Ovary (tissue), 10 donors: ENCODE measurements at places on chromosomes 2 and 18. TPM values are rescaled to one million over a fixed set of nuclear protein-coding genes. Genes with fewer than 3 reads are reported as not detected.
A peak's percentile ranks its signal among the peaks of the same experiment; 100 is the strongest.

DNA sequence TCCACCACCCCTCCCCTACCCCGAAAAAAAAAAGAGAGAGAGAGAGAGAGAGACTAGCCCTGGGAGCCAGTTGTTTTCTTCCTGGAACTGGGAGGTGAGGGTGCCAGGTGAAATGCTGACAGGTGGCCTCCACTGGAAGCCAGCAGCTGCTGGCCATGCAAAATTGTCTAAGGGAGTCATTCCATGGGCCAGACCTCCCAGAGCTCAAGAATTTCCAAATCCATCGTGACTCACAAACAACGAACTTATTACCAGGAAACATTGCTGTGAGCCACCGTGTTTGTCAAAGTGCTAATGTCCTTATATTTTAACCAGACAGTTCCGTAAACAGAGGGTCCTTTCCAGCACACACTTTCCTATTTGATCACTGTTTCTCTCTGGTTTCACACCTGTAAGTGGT, 68.5 kb upstream of the PID1 start:
- H3K27ac ChIP-seq, result no peak overlapping the region
- H3K36me3 ChIP-seq, result no peaks in the 10 kb centered on the region
- H3K4me1 ChIP-seq, result no peaks in the 10 kb centered on the region
- H3K27me3 ChIP-seq, result no peaks in the 10 kb centered on the region

DNA sequence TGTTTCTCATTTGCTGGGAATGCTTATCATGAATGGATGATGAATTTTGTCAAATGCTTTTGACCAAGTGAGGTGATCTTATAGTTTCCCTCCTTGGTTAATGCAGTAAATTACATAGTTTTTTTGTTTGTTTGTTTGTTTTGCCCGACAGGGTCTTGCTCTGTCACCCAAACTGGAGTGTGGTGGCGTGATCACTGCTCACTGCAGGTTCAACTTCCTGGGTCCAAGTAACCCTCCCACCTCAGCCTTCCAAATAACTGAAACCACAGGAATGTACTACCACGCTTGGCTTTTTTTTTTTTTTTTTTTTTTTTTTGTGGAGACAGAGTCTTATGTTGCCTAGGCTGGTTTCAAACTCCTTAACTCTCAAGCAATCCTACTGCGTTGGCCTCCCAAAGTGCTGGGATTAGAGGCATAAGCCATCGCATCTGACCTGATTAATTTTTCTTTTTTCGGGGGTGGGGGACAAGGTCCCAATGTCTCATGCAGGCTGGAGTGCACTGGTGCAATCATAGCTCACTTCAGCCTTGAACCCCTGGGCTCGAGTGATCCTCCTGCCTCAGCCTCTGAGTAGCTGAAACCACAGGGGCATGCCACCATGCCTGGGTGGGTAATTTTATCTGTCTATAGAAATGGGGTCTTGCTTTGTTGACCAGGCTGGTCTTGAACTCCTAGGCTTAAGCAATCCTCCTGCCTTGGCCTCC, 48.6 kb downstream of the SMAD2 start:
- no peak overlapping the region for H3K27ac ChIP-seq
- no peak for DNase-seq
- H3K27me3 ChIP-seq, result no peaks in the 10 kb centered on the region

GRCh38 chr18:40357536-40357935, 1597.5 kb upstream of the PIK3C3 start:
- H3K36me3 ChIP-seq, result no peaks in the 10 kb centered on the region
- H3K27me3 ChIP-seq, result no peaks in the 10 kb centered on the region
- DNase-seq, result no peak
- no peak overlapping the region for H3K4me3 ChIP-seq
- no peaks in the 10 kb centered on the region for H3K4me1 ChIP-seq
- no peak overlapping the region for H3K27ac ChIP-seq

- no peak for DNase-seq
- peaks cover 32% of the 10 kb centered on the region for H3K4me1 ChIP-seq
- no peaks in the 10 kb centered on the region for H3K27me3 ChIP-seq
- no peaks in the 10 kb centered on the region for H3K36me3 ChIP-seq
- no peak overlapping the region for H3K27ac ChIP-seq
Observed at GRCh38 chr2:36371070-36371874, 15.7 kb downstream of the CRIM1 start.

DNA sequence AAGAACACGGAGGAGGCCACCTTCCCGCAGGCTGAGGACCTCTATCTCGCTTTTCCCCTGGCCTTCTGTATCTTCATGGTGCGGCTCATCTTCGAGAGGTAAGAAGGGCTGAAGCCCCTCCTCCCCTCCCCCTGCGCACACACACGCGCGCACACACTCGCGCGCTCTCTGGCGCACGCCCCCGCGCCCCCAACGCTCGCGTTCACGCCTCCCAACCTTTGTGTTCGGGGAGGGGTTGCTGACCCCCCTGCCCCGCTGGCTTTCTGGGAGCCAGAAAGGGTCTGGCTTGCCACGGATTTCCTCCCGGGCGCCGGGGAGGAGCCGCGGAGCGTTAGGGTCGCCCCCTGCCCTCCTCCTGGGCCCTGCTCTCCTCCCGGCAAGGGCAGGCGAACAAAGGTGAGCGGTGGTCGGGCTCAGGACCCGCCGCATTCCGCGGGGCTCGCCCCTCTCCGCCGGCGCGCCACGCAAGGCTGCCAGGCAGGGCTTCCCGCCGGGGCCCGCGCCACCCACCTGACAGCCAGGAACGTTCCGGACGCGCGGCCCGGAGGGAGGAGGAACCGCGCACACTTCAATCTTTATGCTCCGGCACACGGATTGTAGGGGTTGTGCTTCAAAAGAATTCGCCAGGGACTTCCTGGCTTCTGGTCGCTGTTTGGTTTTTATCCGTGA, 583 bp downstream of the CERS6 start:
- peak overlapping the region; percentile 54 for H3K27ac ChIP-seq
- DNase-seq, result peak; percentile 42
- H3K4me1 ChIP-seq, result peaks cover 2% of the 10 kb centered on the region
- H3K36me3 ChIP-seq, result no peaks in the 10 kb centered on the region

DNA sequence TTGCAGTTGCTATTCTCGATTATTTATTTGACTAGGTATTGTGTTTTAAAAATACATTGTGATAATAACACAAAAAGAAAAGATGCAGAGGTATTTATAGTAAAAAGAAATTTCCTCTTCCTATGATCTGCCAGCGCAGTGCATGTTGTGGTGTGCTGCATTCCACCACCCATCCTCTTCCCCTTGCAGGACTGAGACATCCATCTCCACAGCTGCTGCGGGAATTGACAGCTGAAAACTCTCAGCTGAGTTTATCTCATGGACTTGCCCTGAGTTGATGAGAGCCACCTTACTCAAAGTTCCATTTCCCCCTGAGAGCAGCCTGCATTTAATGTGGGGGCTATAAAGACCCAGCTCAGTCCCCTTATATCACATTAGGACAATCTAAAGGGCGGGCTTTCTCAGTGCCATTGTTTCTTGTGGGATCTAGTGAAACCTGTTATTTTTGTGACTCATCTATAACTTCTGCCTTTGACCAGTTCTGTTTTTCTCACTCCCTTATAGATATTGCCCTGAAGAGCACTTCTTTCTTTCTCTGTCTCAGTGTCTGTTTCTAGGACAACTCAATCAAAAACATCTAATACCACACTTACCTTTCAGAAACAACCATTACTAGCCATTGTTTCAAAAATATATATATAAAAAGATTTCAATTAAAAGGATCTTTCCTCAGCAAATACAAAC, 698.5 kb downstream of the NR4A2 start:
- H3K4me3 ChIP-seq, result no peak overlapping the region
- no peaks in the 10 kb centered on the region for H3K4me1 ChIP-seq
- H3K27me3 ChIP-seq, result peaks cover 3% of the 10 kb centered on the region
- H3K36me3 ChIP-seq, result no peaks in the 10 kb centered on the region

The GCC2 gene
- 51.1 TPM for total RNA-seq
